ENCODE measurements at places on chromosomes 12 and 14.

DNA sequence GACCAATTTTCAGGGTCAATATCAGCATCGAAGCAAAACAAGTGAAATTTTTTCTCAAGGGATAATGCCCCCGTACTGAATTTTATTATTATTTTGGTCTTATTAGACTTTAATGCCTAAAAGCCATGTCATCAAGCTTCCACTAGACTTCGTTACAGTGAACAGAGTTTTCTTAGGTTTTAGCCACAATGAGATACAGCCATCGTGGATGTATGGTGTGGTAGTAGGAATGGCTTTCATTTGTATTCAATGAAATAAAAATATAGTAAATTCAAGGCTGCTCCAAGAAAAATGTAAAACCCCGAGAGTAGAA lies 11.7 kb downstream of the TAOK3 start:
- DNase-seq = no peak

DNA sequence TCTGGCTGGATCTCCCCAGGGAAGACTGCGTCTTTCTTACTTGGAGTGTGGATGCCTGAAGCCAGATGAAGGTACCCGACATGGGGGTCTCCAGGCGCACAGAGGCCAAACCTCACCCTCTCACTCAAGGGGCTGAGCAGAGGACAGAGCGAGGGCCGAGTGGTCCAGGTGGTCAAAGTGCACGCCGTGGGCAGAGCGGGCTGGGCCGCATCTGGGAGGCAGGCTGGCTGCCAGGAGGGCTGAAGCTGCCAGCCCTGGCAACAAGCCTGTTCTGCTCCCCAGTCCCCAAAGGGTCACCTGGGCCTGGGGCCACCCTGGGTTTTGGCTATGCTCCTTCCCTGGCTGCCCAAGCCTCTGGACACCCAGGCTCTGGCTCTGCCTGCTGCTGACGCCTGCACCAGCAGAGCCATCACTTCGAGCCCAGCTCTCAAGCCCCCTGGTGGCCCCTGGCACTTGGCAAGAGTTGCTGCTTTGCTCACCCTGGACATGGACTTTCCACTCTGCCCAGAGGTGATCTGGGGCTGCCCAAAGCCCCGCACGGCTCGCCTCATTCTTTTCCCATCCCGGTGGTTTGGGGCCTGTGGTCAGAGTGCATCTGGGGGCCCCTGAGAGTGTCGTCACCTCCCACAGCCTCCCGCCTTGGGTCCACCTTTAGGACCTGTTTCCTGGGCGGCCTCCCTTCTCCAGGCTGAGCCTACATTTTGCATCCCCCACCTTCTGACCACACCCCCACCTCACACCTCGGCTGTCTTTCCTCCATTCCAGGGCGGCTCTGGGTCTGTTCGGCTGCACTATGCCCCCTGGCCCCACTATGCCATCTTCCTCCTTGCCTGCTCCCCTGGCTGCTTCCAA lies 2.8 kb downstream of the ADSS1 start:
- no peak for DNase-seq

GRCh38 chr12:24645254-24645653 lies 303.6 kb downstream of the BCAT1 start:
- no peak for DNase-seq

GRCh38 chr14:23942587-23942986 lies 11.0 kb upstream of the DHRS4 start:
- DNase-seq = no peak

DNA sequence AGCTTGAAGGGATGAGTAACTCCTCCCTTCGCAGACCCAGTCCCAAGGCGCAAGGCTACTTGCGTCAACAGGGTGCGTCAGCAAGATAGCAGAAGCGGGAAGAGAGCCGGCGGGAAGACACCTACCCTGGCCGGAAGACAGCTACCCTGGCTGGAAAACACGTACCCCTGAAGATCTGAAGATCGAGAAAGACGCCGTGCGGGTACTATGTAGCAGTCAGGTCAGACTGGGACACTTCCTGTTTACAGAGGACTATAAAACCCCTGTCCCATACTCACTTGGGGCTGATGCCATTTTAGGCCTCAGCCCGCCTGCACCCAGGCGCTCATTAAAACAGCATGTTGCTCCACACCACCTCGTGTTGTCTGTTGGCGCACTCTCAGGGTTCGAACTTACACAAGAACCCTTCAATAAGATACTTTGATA lies 80.9 kb downstream of the ABCD2 start:
- DNase-seq = no peak

All from HTR-8/SVneo (cell line).